ENCODE measurements at places on chromosomes 5 and 9. TPM values are rescaled to one million over a fixed set of nuclear protein-coding genes. Genes with fewer than 3 reads are reported as not detected.

Gene DNM1
- 13.0 TPM for total RNA-seq

Gene ZNF366
- total RNA-seq: 1.8 TPM

Gene FOXI1
- not detected for total RNA-seq

Gene OLFML2A
- 4.4 TPM for total RNA-seq

Gene ACTL7B
- total RNA-seq: not detected

Gene SLC9A3
- total RNA-seq: 4.7 TPM

Gene KIAA0825
- 5.7 TPM for total RNA-seq

Gene NDUFS6
- total RNA-seq: 12.5 TPM

Gene ENG
- total RNA-seq: 20.2 TPM

DNA sequence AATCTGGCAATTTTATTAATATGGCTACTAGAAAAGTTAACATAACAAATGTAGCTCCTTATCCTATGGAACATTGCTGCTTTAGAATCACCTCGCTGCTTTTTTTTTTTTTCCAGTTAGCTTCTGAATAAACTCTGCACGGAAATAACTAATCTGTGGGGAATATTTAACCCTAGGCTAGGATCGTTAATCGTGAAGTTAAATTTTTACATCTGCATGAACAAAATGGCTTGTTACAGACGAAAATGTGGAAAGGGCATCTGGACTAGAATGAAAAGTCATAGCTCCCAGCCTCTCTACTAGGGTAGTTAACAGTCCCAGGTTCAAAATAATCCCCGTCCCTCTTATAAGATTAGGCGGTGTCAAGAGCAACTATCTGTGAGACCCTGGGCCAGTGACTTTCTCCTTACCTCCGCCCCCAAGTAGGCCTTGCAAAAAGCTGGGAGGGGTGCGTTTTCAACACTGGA is 470 bp upstream of the SLC22A5 start:
- no peaks in the 10 kb centered on the region for H3K27me3 ChIP-seq
- DNase-seq: no peak
- H3K27ac ChIP-seq: peak overlapping the region; percentile 83
- H3K36me3 ChIP-seq: no peaks in the 10 kb centered on the region
- peaks cover 51% of the 10 kb centered on the region for H3K4me1 ChIP-seq

DNA sequence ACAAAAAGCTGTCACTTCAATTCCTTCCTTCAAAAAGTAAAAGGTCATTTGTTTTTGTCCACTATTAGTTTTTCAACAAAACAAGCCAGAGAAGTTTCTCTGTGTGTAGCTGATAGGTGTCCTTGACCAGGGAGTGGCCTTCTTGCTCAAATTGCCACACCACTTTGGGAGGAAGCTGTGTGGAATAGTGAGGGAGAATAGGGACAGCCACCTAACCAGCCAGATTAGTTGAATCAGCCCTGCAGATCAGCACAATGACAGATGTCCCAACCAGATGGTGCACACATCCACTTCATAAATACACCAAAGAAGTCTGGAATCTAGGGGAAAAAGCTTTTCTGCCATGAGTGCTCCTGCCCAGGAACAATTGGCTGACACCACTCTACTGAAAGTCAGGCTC is 37.2 kb downstream of the NREP start:
- H3K27me3 ChIP-seq: no peaks in the 10 kb centered on the region
- H3K4me3 ChIP-seq: no peak overlapping the region
- H3K27ac ChIP-seq: no peak overlapping the region
- H3K36me3 ChIP-seq: no peaks in the 10 kb centered on the region
- H3K4me1 ChIP-seq: no peaks in the 10 kb centered on the region
- DNase-seq: no peak

DNA sequence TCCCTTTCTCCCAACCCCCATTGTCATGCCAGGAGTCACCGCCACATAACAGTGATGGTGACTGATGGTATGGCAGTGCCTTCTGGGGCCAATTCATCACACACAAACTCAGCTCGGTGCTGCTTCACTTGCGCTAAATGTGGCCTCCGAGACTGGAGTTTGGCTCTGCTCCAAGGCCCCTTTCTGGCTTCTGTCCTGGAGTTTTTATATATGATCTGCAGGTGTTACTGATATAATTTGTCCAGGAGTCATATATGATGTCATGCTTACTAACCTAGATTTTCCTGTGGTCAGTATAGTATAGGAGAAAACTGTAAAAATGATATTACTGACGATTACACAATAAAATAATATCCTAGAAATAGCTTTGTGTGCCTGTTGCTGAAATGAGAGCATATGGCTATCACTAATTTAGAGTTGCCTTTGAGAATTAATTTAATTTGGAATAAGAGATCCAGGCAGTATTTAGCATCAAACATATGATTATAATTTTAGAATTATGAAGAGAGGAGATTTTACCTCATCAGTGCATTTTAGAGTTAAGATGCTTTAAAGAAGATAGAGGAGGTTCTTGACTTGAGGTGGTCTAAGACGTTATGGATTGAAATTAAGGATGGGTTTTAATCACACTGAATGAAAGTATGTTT is 334.1 kb upstream of the CD180 start:
- H3K4me1 ChIP-seq: no peaks in the 10 kb centered on the region
- no peaks in the 10 kb centered on the region for H3K36me3 ChIP-seq
- no peaks in the 10 kb centered on the region for H3K27me3 ChIP-seq

DNA sequence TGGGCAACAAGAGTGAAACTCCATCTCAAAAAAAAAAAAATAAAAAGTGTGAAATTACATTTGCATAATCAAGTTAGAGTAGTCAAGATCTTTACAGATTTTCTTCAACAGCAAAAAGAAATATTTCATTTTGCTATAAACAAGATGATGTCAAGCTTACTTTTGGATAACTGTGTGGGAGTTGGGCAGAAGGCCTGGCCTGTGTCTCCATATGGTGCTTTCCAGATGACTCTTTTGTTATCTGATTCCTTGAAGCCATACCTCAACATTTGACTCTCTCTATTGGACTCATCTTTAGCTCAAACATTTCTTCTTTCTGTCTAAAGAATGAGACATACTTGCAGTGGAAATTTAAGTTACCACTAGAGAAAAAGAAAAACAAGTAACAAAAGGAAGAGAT is 246.8 kb downstream of the MSX2 start:
- no peaks in the 10 kb centered on the region for H3K36me3 ChIP-seq
- no peak overlapping the region for H3K27ac ChIP-seq
- no peaks in the 10 kb centered on the region for H3K27me3 ChIP-seq
- DNase-seq: no peak

GRCh38 chr9:135098400-135099105 is 11.1 kb downstream of the OLFM1 start:
- H3K27ac ChIP-seq: no peak overlapping the region
- no peak for DNase-seq
- no peaks in the 10 kb centered on the region for H3K36me3 ChIP-seq
- H3K4me1 ChIP-seq: peaks cover 16% of the 10 kb centered on the region

DNA sequence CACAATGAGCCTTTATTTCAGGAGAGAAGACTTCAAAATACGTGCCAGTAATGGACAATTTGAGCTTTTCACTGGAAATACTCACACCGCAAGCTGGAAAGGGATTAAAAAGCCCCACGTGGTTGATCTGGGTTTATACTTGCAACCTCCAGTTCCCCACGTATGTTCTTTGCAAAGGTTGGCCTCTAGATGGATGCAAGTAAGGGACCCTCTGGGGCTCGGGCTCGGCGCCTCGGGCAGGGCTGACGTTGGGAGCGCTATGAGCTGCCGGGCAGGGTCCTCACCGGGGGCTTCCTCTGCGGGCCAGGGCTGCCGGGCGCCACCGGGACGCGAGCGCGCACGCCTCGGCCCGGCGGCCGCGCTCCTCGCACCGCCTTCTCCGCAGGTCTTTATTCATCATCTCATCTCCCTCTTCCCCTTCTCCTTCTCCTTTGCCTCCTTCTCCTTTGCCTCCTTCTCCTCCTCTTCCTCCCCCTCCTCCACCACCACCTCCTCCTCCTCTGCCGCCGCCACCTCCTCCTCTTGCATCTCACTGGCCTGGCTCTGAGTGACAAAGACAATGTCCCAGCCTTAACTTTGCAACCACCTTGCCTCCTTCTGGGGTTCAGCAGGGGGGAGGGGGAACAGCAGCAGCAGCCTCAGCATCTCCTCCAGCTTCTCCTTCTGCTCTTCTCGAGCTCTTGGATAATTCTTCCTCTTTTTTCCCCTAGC is 701 bp upstream of the ZNF462 start:
- peaks cover 42% of the 10 kb centered on the region for H3K4me1 ChIP-seq
- H3K36me3 ChIP-seq: no peaks in the 10 kb centered on the region

DNA sequence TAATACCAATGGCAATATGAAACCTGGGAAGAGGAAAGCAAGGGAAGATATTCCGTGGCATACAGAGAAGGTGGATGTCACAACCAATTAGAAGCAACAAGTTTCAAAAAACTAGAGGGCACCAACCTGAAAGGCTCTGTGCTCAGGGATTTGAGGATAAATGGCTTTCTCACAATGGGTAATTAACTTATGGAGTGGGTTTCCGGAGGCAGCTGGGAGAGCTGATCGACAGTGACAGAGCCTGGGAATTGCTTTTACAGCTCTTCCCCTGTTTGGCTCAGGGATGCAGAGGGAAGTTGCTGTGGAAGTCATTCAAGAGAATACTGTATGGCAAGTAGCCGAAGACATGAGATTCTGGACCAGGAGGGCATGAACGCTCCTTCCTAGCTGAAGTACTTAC is 237.0 kb downstream of the KIF4B start:
- no peak for DNase-seq
- no peaks in the 10 kb centered on the region for H3K27me3 ChIP-seq
- no peaks in the 10 kb centered on the region for H3K36me3 ChIP-seq
- H3K4me3 ChIP-seq: no peak overlapping the region
- no peak overlapping the region for H3K27ac ChIP-seq

DNA sequence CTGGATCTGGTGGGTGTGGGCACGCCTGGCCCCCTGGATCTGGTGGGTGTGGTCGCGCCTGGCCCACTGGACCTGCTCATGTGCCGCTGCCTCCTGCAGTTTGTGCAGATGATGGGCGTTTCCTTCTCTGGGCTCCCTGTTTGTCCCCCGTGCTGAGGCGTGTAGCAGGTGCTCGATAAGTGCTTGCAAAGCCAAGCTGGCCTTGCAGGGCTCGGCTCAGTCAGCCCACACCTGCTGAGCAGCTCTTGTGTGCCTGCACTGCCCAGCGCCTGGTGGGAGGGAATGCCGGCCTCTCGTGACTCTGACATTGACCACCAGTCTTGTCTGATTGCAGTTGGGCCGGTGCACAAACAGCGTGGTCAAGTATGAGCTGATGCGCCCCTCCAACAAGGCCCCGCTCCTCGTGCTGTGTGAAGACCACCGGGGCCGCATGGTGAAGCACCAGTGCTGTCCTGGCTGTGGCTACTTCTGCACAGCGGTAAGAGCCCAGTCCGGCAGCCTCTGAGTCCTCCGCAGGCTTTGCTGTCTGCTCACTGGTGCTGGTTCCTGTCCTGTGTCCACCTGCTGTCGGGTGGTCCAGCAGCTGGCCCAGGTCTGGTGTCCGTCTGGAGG is 102.7 kb upstream of the CACNA1B start:
- no peak overlapping the region for H3K4me3 ChIP-seq
- peaks cover 16% of the 10 kb centered on the region for H3K36me3 ChIP-seq
- no peaks in the 10 kb centered on the region for H3K27me3 ChIP-seq
- no peak overlapping the region for H3K27ac ChIP-seq
- no peak for DNase-seq
- no peaks in the 10 kb centered on the region for H3K4me1 ChIP-seq

- no peak overlapping the region for H3K27ac ChIP-seq
- H3K4me3 ChIP-seq: no peak overlapping the region
- peaks cover 22% of the 10 kb centered on the region for H3K27me3 ChIP-seq
- DNase-seq: no peak
- peaks cover 37% of the 10 kb centered on the region for H3K4me1 ChIP-seq
- H3K36me3 ChIP-seq: no peaks in the 10 kb centered on the region
Observed at GRCh38 chr5:83475391-83475863, 3.9 kb downstream of the VCAN start.

DNA sequence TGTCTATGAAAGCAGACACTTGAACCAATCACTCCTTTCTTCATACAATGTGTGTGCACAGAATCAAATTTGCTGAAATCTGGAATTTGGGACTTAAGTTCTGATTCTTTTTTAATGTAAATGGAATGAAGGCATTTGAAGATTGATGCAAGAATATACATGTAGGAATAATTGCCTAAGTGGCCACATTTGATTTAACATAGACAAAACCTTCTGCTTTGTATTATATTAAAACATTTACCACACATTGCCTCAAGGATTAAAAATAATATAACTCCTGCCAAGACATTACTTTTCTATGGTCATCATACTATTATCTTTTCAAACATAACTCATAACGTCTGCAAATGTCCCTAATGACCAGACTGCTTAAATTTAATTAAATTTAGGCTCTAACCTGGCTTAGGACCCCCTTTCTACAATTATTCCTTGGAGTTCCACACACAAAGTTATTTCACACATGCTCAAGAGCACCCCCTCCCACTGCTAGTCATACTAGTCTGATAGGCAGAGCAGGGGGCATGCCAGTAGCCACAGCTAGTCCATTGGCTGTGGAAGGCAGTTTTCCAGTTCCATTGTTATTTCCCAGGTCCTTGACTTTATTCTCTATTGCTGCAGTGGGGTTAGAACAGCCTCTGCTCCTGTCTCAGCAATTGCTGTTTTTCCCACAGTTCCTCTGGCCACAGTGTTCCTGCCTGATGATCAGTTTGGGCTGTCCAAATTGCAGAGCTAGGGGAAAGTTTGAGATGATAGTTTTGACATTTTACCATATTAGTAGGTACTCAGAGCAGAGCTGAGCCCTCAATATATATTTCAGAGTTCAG is 360.6 kb upstream of the GRAMD2B start:
- no peak overlapping the region for H3K4me3 ChIP-seq
- H3K4me1 ChIP-seq: no peaks in the 10 kb centered on the region
- no peak overlapping the region for H3K27ac ChIP-seq
- H3K36me3 ChIP-seq: no peaks in the 10 kb centered on the region
- H3K27me3 ChIP-seq: no peaks in the 10 kb centered on the region
- no peak for DNase-seq

DNA sequence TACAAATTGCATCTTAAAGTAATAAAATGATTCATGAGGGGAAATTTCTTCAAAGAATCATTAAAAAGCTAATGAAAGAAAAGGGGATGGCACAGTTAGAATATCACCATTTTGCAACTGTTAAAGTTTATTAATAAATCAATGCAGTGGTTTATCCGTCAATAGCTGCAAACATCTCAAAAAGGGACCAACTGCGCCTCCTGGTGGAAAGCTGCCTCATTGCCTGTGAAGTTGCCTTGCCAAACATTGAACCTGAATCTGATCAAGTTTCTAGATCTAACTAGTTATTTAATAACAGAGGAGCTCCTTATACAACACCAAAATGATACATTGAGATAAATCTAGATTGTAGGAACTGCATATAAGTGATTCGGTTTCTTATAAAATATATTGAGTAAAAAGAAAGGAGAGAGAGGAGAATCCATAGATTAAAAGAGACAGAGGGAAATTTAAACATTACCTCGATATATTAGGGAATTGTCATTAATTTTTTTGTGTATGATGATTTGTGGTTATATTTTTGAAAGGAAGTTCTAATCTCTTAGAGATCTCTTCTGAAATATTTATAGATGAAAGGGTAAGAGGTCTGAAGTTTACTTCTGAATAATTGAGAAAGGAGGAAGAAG is 6.9 kb upstream of the NDUFB6 start:
- no peaks in the 10 kb centered on the region for H3K36me3 ChIP-seq
- peak; percentile 69 for DNase-seq
- no peaks in the 10 kb centered on the region for H3K27me3 ChIP-seq
- H3K27ac ChIP-seq: no peak overlapping the region
- H3K4me1 ChIP-seq: no peaks in the 10 kb centered on the region
